ENCODE measurements at places on chromosomes 5 and 9.

- peak; percentile 91 for DNase-seq
Measured at GRCh38 chr9:136438548-136439480, 831 bp downstream of the INPP5E start.

GRCh38 chr5:115795700-115796099, 20.8 kb downstream of the CDO1 start:
- no peak for DNase-seq

- no peak for DNase-seq
Measured at GRCh38 chr5:6568383-6568782, 64.5 kb downstream of the NSUN2 start.

- DNase-seq, result no peak
Measured at GRCh38 chr5:157204765-157205164, 24.1 kb downstream of the ITK start.

DNA sequence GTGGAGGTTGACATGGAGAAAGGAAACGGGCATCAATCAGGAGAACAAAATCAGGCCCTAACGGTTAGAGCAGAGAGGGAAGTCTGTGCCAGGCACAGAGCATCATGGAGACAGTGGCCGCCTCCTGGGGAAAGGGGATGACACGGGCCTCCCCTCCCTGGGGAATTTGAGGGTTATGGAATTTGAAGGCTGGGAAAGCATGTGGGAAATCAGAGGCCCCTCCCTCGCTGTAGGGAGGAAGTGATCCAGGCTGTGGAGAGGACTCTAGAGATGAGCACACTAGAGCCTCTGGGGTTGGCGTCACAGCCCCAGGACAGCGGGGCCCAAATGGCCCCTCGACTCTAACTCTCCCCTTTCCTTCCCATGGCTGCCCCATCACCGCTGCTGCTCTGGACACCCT, 36.7 kb downstream of the PROP1 start:
- DNase-seq, result no peak
